Stimulated activated CD4-positive, alpha-beta T cell treated with anti-CD3 and anti-CD28 coated beads, Interleukin-12 subunit alpha, Interleukin-12 subunit beta, amount 100 ng/mL, for 4 hours (primary cell): ENCODE measurements at places on chromosomes 3 and 15.

GRCh38 chr3:138434875-138435772 lies 708 bp downstream of the ESYT3 start:
- DNase-seq = no peak

DNA sequence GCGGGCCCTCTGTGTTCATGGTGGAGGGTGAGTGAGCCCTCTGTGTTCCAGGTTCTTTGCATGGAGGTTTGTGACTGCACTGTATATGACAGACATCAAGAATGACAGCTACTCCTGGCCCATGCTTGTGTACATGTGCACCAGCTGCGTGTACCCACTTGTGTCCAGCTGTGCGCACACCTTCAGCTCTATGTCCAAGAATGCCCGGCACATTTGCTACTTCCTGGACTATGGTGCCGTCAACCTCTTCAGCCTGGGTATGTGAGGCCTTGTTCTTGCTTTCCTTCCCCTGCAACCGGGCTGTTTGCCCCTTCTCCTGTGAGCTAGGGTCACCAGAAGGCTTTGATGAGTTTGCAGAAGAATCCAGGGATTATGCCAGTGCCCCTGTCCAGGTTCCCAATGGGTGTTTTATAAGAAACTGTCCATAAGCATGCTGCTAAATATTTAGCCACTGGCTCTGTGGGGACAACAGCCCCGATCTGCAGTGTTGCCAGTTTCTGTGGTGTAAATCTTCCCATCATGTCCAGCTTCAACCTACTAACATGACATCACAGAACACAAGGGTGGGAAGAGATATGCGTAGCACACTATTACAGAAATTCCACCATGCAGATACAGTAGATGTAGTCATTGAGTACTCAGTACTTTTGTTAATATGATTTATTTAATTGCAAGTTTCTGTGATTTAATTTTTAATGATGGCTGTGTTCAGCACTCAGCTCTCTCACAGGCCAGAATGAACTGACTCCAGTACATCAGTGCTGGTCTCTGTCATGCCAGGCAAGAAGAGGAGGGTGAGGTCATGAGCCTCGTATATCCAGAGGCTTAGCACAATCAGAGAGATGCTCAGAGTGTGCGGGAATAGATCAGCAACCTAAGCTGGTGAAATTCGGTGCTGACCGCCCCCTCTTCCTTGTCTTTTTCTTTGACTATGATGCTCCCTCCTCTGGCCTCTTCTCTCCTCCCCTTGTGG lies 29.2 kb upstream of the KIF23 start:
- DNase-seq = no peak

DNA sequence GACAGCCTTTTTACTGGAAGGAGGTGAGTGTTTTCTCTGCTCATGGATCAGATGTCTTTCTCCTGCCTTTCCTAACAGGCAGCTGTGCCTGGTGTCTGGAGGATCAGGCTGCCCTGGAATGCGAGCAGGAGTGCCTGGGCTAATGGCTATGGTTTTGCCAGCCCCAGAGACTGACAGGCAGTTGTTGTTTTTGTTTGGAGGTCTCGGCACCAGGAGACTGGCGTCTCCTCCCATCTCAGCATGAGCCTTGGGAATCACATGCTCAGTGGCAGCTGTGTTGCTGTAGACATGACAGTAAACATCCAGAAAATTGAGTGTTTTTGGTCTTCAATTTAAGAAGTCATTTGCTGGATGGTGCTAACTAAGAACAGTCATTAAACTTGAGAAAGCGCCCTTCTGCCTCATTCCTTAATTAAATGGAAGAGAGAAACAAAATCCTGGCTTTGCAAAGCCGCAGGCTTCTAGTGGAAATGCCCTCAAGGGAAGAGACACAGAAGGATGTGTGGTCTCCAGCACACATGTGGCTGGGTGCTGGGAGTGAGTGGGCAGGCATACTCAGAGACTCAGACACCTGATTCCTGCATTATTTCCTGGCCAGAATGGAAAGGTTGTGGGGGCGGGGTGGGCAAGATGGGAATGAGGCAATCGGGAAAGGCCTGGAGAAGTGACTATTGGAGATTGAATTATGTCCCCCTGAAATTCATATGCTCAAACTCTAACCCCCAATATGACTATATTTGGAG lies 97.0 kb upstream of the NMNAT3 start:
- no peak for DNase-seq

- DNase-seq = no peak
Measured at GRCh38 chr15:64354688-64355344, 1.2 kb downstream of the CSNK1G1 start.

DNA sequence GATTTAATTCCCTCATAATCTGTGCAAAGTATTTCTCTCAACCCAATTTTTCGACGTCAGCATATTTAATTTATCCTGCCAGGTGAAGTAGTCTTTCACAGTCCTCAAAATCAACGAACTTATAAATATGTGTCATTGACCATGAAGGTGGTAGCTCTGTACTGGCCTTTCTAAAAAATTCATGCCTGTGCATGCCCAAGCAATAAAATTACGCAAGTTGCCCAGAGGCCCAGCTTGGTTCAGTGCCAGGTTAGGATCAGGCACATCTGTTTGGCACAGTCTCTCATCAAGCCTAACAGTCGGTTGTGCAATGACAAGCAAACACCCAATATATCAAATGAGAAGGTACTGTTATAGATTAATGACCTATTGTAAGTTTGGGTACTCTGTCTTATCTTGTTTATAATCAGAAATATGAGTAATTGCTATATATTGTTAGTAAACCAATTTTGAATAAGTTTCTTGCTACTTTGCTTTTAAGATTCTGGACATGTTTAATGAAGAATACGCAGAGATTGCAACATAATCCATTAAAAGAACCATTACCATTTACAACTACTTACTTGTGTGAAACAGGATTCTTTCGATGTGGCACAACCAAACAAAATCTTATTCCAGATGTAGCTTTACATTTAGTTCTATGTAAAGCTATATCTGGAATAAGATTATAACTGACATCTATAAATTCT lies 159.0 kb upstream of the IL12A start:
- DNase-seq = no peak

DNA sequence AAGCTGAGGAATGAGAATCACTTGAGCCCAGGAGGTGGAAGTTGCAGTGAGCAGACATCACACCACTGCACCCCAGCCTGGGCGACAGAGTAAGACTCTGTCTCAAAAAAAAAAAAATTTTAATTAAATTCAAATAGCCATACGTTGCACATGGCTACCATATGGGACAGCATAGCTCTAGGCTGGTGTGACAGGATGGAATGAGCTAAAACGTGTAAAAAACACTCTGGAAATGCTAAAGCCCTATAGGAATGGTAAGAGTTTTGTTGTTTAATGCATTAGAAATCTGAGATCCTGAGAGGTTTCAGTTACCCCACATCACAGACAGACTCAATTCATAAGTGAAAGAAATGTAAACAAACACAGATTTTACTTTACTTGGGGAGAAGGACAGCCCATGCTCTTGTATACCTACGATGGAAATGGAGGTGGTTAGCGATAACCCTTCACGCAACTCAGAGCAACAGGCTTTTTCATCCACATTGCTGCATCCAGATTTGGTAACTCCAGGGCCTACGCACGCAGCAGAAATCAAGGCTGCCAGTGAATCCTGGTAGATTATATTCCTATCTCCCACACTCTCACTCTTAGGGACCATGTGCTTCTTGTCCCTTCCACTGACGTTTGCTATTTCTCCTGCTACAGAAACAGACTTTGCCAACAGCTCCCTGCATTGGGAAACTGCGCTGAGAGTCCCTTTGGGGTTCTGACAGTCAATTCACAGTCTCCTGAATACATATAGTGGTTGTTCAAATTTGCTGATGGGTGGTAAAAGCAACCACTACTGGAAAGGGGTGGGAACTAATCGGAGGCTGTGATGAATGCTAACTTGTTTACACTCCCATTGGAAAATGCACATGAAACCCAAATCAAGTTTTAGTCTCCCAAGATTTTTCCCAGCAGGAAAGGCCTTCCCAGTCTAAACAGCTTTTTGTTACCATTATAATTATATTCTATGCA lies 3.1 kb downstream of the SH3BP5 start:
- no peak for DNase-seq

DNA sequence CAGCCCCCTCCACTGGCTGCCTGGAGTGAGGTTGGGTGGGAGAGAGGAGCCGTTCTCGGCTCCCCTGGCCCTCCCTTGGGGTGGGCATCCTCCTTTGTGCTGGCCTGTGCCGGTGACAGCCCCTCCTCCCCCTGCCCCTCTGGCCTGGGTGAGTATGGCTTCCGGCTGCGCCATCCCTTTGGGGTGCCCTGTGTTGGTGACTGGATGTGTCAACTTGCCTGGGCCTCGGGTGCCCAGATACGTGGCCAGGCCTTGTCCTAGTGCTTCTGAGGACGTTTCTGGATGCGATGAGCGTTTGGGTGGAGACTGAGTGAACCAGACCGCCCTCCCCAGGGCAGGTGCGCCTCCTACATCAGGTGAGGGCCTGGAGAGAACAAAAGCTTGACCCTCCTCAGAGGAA lies 59.7 kb downstream of the PLXNA1 start:
- no peak for DNase-seq
